ENCODE measurements at places on chromosomes 12 and 14.
A peak's percentile ranks its signal among the peaks of the same experiment; 100 is the strongest.

GRCh38 chr14:52153939-52154338, 85.1 kb upstream of the NID2 start:
- DNase-seq = no peak

- no peak for DNase-seq
Measured at GRCh38 chr14:87794561-87794960, 198.4 kb downstream of the GALC start.

DNA sequence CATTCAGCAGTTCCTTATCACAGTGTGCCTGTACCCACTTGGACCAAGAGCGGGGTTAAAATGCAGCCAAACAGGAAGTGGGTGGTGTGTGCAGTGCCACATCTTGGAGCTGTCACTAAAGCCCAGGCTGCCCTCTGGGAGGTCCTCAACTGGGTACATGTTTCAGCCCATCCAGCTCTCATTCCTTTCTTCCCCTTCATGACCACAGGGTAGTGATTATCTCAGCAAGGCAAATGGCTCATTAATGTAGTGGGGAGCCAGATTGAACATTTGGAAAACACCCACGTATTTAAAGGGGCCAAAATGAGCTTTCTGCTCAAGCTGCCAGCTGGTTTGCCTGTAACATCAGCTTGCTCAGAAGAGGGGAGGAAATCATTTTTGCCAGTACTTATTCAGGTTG, 210.8 kb upstream of the BTG1 start:
- DNase-seq = no peak

GRCh38 chr12:66960704-66961690, 282.1 kb upstream of the GRIP1 start:
- no peak for DNase-seq

- no peak for DNase-seq
Measured at GRCh38 chr12:24416423-24417109, 467.1 kb upstream of the SOX5 start.

GRCh38 chr14:76152333-76152681, 585 bp downstream of the GPATCH2L start:
- DNase-seq = peak; percentile 65

DNA sequence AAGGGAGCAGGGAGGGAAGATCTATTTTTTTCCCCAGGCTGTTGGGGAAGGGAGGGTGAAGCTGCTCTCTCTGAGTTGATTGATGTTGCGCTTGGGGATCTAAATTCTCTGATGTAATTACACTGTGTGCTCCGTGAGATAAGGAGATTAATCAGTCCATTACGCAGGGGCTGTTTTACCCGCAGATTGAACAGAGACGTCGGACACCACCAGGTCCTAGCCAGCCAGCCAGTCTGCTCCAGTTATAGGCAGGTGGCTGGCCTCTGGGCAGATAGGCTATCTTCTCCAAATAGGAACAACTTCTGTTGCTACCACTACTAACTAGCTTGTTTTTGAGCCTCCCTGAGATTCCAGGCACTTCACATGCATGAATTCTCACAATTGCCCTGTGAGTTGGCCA, 91.1 kb downstream of the SRRM4 start:
- DNase-seq = no peak

DNA sequence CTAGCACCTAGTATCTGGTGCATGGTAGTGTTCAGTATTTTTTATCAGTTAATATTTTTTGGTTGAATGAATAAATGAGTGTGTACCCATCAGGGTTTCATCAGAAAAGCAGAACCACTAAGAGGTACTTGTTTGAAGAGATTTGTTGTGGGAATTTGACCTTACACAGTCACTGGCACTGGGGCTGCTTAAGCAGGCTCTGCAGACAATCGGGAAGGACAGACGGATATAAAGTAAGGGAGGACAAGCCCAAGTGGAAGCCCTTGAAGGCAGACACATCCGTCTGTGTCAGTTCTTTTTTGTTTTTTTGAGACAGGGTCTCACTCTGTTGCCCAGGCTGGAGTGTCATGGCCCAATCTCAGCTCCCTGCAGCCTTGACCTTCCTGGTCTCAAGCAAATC, 38.7 kb downstream of the CD9 start:
- no peak for DNase-seq

DNA sequence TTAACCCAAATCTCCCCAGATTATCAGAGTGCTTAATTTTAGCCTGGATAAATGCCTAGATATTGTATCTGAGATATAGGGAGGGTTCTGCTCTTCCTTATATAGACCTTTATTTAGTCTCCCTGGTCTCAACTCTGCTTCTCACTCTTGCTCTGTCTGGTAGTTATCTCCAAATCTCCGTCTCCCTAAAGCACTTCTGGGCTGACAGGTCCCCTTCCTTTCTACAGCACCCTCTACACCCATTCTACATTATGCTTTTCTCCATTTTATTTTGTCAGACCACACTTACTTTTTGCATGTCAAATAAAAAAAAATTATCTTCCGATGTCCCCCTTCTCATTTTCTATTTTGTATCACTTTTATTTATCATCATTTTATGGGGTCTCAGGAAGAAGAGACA, 2.0 kb upstream of the ERC1 start:
- DNase-seq = no peak

DNA sequence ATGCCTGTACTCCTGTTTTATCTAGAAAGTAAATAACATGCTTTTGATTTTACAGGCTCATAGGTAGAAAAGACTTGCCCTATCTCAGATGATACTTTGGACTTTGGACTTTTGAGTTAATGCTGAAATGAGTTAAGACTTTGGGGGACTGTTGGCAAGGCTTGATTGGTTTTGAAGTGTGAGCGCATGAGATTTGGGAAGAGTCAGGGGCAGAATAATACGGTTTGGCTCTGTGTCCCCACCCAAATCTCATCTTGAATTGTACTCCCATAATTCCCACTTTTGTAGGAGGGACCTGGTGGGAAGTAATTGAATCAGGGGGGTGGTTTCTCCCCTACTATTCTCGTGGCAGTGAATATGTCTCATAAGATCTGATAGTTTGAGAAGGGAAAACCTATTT, 156.2 kb upstream of the GZMB start:
- no peak for DNase-seq

DNA sequence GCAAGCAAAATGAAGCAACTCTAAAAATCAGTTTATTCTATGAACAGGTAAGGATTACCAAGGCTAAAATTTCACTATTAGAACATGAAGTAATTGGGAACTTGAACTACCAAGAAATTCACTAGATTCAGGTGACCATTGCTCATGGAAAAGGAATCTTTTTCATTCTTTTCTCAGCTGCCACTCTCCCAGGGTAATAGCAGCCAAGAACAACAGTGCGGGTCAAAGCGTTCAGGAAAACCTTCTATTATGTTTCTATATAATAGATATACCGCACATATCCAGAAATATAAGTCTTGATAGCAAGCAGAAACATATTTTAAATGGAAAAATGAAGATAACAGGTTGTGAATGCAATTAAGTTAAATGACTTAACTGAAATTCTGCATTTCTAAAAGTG, 125.6 kb downstream of the NELL2 start:
- no peak for DNase-seq

DNA sequence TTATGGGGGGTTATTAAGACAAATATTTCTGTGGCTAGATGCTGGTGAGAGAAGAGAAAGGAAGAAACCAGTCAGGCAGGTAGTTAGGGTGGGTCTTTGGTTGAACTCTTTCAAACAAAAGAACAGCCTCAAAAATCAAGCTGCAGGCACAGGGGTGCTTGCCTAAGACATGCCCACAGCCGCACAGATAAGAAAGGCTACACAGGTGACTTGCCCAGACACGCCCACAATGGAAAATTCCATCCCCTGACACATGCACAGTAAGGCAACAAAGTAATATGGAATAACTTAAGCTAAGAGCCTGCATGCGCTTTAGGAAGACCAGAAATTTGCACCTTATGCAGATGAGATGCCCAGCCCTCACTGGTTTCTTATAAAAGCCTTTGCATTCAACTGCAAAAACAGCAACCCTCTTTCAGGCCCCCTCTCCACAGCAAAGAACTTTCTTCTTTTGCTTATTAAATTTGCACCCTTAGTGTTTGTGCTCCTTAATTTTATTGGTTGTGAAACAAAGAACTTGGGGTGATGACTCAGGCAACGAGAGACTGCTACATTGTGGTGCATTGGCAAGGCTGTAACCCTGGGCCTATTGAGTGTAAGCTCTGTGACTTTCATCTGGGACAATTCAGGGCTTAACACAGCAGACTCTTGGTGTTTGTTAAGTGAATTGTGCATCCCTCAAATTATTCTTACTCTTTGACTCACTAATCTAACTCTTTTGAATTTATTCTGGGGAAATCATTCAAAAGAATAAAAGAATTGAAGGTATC, 149.4 kb downstream of the RPAP3 start:
- no peak for DNase-seq

DNA sequence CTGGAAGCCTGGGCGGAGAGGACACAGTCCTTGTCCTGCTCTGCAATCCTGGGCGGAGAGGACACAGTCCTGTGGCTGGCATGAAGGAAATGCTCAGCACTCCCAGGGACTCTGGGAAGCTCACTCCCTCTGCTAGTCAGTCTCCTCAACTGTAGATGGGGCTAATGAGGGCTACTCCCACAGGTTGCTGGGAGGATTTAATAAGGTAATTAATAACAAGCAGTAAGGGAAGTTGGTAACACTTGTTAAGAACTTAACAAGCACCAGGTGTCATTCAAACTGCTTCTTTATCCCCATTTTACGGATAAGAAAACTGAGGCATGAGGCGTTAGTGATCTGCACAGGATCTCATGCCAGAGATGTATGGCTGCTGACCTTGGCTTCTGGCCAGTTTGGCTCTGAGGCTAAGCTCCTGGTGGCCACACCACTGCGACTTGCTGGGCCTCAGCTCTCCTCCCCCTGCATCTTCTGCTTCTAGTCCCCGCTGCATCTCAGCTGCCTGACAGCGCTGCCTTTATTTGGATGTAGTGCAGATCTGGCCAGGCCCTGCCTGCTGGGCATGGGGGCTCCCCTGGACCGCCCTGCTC, 54.1 kb upstream of the BEGAIN start:
- no peak for DNase-seq

DNA sequence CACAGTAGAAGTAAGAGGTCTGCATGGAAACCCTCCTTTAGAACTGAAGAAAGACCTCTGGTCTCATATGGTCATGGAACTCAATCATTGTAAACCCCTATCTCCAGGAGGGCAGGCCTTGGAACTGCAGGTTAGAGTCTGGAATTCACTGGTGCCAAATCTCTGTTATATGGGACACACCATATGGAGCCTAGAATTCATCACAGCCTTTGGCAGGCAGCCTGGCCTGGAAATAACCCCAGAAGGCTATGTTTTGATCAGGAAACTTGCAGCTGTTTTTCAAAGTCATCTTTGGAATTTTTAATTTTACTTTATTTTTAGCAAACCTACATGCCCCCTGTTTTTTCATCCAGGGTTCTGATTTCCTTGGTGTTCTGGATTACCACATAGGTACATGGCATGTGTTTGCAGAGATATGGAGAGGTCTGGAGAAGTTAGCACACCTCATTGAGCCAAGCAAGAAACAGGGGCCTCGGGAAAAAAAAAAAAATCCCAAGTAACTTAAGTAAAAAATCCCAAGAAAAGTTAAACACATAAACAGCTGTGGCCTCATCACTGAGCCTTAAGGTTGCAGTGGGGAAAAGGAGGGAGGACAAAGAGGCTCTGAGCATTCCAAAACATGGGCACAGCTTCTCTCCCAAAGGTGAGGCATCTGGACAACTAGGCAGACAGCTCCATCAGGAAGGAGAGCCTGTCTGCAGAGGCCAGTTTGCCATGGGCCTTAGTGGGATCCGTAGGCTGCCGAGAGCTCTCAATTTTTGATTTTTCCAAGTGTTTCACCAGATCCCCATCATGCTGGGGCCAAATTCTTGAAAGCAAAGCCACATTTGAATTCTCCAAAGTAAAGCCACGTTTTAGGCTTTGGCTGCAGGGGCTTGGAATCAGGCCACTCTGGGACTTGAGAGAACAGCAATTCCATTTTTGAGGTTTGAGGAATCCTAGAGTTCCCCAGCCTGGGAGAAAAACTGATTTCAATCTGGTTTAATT, 339.6 kb upstream of the TBX3 start:
- DNase-seq = no peak

DNA sequence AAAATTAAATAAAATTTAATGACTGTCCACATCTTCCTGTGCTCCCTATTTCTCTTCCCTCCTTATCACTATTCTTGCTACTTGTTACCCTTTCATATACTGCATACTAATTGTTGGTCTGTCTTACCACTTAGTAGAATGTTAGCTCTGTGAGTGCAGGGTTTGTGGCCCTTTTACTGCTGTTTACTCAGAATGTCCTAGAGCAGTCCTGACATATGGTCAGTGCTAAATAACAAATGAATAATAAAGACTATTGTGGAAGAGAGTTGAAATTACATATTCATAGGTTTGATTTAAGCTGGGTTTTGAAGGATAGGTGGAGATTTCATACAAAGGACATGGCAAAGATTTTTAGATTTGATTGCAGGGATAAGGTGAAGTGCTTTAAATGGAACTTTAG, 24.5 kb downstream of the KTN1 start:
- no peak for DNase-seq

GRCh38 chr12:101915841-101916240, 38.5 kb downstream of the DRAM1 start:
- no peak for DNase-seq

DNA sequence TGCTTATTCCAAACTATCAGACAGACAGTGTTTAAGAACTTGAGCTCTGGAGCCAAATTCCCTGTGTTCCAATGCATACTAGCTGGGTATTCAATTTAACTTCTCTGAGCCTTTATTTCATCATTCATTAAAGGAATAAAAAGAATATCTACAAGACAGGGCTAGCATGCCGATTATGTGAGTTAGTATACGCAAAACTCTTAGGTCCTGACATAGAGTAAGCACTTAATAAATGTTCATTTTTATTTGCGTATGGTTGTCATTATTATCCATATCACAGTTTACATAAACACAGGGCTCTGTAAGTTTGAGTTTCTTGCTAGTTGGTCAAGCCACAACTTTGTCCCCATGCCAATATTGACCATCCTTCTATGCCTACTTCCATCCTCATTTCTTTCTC, 161.5 kb downstream of the NUAK1 start:
- DNase-seq = no peak

DNA sequence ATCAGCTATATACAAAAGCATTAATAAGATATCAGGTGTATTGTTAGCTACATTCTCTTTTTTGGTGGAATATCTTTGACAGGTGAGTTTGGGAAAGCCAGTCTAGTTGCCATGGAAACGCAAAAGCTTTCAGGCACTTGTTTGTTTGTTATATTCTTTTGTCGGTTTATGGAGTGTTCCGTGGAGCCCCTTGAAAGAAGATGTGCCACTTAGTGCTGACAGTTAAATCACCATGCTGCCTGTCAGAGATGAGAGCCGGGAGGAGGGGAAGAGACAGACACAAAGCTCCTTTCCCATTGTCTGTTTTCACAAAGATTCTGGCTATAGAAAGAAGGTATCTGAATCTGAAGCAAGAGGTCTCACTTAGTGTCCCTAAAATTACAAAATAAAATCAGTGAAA, 170.8 kb downstream of the SNAPC1 start:
- no peak for DNase-seq

GRCh38 chr12:47382305-47382704, 302.5 kb upstream of the AMIGO2 start:
- no peak for DNase-seq

DNA sequence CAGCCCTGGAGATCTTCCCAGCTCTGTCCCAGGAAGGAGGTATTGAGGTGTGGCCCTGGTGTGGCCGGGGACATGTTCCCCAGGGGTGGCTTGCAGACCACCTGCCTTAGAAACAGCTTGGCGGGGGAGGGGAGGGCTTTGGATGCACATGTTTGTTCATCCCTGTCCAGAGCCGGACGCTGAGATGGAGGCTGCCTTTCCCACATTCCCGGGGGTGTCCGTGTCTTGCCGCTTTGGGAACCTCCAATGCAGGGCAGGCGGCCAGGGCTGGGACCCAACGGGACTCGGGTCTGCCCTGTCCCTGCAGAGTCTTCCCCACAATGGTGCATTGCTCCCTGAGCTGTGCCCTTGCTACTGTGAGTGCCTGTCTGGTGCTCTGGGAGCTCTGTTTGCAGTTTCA, 319.5 kb upstream of the SFSWAP start:
- no peak for DNase-seq
